ENCODE measurements at places on chromosomes 12 and 14.

GRCh38 chr12:26268841-26269561 lies 73.6 kb downstream of the SSPN start:
- DNase-seq, result no peak

GRCh38 chr12:93959657-93960056 lies 188.7 kb upstream of the PLXNC1 start:
- no peak for DNase-seq

GRCh38 chr12:128810182-128811127 lies 13.3 kb downstream of the SLC15A4 start:
- DNase-seq, result no peak

DNA sequence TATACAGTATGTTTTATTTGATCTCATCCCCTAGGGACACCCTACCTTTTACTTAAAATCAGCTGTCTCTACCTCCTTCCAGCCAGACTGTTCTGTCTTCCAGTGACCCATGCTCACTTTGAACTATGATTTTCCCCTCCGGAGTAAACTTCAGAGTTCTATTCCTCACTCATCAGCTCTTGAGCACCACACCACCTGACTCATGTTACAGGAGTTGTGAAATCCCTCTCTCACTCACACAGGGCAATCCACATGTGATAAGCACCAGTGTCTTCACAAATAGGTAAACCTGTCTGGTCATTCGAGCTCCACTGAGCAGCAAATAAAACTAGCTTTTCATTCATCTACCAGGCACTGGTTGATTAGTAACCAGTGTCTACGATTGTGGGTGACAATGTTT lies 177.3 kb upstream of the BMP4 start:
- no peak for DNase-seq

- DNase-seq, result no peak
Observed at GRCh38 chr12:124032265-124032886, 59.4 kb downstream of the ZNF664 start.

DNA sequence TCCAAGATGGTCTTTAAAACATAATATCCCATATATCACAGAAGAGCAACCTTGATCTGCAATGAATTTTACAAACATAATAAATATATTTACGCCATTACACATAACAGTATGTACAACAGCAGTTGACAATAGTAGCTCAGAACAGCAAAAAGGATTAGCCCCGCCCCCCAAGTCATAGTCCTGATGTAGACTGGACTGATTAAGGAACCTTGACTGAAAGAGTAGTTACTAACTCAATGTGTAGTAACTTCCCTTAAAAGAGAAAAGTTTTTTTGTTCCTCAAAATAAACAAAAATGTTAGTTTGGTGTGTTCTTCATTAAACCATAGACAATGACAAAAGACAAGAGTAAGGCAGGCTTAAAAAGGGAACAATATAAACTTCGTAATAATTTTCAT lies 44.5 kb downstream of the GTF2A1 start:
- DNase-seq, result no peak

- DNase-seq, result no peak
Observed at GRCh38 chr12:107631715-107632114, 53.9 kb upstream of the PWP1 start.

GRCh38 chr14:54975856-54976255 lies 51.0 kb downstream of the WDHD1 start:
- DNase-seq, result no peak

DNA sequence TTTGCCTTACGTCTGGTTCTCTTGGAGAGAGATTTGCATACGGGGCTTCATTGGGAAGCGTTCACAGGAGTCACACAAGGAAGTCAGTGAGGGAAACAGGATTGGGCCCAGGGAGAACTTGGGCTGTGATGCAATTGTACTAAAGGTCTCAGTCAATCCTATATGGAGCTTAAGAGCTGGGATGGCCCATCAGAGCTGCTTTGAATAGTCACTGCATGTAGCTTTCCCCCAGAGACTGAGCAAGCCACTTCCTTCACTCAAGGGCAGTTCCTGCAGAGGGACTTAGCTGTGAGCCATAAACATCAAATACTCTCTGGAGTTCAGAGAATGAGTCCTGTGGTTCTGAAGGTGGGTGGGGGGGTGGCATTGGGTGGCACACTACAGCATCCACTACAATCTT lies 605.4 kb downstream of the MED13L start:
- no peak for DNase-seq

- DNase-seq, result no peak
Observed at GRCh38 chr14:70909733-70910614, 2.7 kb downstream of the PCNX1 start.

DNA sequence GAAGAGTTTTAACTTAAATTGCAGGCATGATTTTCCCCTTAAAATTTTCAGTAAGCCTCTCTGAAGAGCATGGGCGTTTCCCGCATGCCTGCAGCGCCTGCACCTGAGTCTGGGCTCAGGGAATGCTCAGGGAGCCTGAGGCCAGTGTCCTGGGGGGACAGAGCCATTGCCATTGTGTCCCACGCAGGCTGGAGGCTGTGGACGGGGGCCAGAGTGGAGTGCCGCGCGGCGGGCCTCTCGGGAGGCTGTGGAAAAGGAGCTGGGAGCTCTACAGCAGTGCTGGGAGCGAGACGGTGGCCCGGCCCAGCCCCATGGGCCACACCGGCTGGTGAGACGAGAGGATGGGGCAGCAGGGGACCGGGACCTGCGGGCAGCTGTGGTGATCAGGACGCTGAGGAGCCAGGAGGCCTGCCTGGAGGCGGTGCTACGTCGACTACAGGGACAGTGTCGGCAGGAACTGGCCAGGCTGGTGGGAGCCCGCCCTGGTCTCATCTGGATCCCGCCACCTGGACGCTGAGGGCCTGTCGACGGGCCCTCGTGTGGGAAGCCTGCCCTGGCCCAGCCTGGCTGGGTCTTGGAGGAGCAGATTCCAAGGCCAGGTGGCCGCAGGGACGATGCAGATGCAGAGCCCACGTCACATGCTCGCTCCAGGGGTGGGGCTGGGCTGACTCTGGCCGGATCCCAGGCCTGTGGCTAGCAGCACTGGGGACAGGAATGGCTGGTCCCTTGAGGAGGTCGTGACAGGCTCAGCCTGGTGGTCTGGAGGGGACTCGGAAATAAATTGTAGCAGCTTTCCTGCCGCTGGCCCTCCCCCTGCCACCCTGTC lies 7.6 kb downstream of the TEDC1 start:
- no peak for DNase-seq

GRCh38 chr12:89826468-89826867 lies 117.8 kb upstream of the ATP2B1 start:
- DNase-seq, result no peak

Measured in stimulated activated CD4-positive, alpha-beta T cell treated with anti-CD3 and anti-CD28 coated beads, TNF-alpha, amount 100 ng/mL, for 1 hour (primary cell).